ENCODE measurements at places on chromosomes 4 and X.
A peak's percentile ranks its signal among the peaks of the same experiment; 100 is the strongest.

DNA sequence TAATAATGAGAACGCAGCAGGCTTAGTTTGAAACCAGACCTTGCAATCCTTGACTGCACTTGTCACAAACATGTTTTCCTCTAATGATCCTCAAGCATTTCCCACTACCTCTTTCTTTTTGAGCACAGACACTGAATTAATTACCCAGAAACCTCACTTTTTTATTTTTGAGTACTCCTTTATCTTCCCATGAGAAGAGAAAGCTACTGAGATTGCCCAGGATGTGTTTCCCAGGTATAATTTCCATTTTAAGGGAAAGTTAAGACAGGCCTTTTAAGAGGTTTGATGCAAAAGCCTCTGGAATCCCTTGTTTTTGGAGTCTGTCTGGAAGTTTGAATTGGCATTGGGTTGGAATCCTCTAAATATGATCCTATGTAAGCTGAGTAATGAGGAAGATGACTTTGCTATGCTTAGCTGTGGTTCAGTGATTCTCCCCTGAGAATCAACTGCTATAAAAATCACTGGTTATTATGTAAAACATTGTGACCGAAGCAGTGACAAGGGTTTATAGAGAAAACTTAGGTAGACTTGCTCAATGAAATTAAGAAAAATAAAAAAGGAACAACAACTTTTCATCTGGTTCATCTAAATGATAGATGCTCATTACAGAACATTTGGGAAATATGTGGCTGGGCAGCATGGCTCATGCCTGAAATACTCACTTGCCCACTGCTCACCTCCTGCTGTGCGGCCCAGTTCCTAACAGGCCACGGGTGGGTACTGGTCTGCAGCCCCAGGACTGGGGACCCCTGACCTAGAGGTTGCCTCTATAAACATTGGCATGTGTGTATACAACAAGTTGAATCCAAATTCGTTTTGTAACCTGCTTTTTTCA is 10.8 kb upstream of the RHOH start:
- DNase-seq, result peak; percentile 90

DNA sequence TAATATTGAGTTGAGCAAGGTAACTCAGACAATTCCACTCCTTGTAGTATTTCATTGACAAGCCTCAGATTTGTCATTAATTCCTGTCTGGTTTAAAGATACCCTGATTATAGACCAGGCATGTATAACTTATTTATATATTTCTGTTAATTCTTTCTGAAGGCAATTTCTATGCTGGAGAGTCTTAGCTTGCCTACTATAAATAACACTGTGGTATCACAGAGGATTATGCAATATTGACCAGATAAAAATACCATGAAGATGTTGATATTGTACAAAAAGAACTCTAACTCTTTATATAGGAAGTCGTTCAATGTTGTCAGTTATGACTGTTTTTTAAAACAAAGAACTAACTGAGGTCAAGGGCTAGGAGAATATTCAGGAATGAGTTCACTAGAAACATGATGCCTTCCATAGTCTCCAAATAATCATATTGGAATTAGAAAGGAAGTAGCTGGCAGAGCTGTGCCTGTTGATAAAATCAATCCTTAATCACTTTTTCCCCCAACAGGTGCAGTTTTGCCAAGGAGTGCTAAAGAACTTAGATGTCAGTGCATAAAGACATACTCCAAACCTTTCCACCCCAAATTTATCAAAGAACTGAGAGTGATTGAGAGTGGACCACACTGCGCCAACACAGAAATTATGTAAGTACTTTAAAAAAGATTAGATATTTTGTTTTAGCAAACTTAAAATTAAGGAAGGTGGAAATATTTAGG is 821 bp downstream of the CXCL8 start:
- no peak for DNase-seq

GRCh38 chr4:110869862-110870572 is 247.1 kb upstream of the PITX2 start:
- no peak for DNase-seq

DNA sequence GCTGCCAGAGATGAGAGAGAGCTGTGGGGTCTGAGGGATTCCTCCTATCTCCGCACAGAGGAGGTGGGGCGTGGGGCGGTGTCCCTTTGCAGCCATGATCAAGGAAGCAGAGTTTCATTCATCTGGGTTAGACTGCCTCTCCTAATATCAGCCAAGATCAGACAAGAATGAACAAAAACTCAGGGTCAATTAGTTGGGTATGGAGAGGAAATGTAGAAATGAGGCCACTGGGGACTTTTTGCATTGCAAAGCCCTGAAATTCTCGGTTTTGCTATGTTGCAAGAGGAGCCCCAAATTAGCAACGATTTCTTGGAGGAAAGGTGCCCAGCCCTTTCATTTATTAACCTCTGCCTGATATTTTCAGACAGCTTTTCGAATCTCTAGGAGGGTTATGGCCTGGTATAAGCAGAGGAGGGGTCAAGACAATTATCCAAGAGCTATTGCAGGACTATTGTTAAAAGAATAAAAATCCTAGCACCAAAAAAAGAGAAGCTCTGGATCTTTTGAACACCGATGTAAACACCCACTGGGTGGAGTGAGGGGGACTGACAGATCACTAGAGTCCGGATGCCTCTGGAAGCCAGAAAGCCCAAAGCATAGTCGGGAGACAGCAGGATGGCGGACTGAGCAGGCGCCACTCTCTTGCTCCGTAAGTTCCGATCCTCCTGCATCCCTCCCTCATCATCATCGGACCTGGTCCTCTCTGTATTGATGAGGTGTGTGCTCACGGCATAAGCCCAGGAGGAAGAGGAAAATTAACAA is 34.4 kb upstream of the ACSL1 start:
- no peak for DNase-seq

GRCh38 chrX:110318664-110318968 is 731 bp upstream of the AMMECR1 start:
- DNase-seq, result no peak

- no peak for DNase-seq
These were observed 1.4 kb downstream of the PALLD start for GRCh38 chr4:168498251-168498650.

GRCh38 chrX:91434351-91435168 is at the start of gene PABPC5:
Gene PABPC5 (plus strand): TSS chrX:91434839. CDS start chrX:91435578, 739 bp downstream.
- DNase-seq, result no peak

GRCh38 chrX:13821738-13822137 is 4.8 kb upstream of the GPM6B start:
- no peak for DNase-seq

DNA sequence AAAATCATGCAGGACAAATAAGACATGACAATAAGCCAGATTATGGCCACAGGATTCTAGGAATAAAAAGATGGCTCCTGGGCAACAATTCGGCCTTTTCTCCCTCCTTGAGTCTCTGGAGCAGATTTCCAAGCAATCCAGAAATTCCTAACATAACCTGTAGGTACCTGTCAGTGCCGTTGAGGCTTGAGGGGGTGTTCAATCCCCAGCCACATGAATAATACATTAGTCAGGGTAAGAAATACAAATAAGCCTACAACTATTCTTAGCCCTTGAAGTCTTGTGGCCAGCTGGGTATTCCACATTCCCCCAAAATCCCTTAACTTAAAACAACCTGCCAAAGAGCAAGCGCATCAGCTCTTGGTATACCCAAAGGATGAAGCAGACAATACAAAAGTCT is 9.7 kb downstream of the CXorf38 start:
- DNase-seq, result no peak

GRCh38 chrX:23394421-23394820 is 59.8 kb downstream of the PTCHD1 start:
- no peak for DNase-seq

DNA sequence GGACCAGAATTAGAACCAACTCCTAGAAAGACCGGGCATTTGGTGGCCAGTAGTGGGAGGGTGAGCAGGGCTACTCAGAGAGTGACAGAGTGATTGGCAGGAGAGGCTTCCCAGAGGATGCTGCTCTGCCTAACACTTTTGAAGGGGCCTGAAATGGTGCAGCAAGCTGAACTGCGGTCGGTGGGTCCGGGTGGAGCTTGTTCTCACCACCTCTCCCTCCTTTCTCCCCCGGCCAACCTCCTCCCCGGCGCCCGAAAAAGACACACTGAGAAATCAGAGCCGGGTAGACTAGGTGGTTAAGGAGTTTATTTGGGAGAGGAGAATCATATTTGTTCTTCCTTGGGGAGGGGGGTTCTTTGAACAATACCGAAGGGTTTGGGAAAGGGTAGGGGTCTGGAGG is 1.4 kb upstream of the PRICKLE3 start:
- DNase-seq, result no peak

DNA sequence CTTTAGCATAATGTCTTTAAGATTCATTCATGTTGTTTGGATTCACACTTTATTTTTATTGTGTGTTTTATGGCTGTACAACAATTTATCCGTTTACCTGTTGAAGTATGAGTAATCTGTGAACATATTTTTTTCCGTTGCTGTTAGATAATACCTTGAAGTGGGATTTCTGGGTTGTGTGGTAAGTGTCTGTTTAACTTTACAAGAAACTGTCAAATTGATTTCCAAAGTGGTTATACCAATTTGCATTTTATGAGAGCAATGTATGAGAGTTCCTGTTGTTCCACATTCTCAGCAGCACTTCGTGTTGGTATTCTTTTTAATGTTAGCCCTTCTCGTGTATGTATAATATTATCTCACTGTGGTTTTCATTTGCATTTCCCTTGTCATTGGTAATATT is 53.6 kb downstream of the USP53 start:
- DNase-seq, result no peak

- no peak for DNase-seq
These were observed 53.6 kb downstream of the ETNPPL start for GRCh38 chr4:108709234-108709633.

- DNase-seq, result no peak
These were observed 325.5 kb upstream of the F9 start for GRCh38 chrX:139204898-139205667.

- DNase-seq, result no peak
These were observed 40.0 kb downstream of the HADH start for GRCh38 chr4:108029731-108030130.

GRCh38 chr4:3234171-3235029 is 14.6 kb upstream of the MSANTD1 start:
- DNase-seq, result no peak

DNA sequence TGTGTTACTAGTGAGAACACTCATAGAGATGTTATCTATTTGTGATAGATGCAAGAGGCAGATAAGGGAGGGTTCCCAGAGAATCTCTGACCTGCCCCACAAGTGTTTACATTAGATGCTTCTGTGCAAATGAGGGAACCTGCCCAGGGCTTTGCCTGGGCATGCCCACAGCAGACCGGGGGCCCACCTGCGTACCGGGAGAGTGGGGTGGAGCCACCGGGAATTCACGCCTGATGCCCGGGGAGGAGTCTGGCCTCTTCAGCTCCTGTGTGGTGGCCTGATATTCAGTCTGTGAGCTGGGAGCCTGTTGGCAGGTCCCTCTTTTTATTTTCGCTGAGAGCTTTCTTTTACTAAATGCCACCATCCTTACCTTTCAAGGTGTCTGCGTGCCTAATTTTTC is 155.7 kb downstream of the SNCA start:
- DNase-seq, result no peak

DNA sequence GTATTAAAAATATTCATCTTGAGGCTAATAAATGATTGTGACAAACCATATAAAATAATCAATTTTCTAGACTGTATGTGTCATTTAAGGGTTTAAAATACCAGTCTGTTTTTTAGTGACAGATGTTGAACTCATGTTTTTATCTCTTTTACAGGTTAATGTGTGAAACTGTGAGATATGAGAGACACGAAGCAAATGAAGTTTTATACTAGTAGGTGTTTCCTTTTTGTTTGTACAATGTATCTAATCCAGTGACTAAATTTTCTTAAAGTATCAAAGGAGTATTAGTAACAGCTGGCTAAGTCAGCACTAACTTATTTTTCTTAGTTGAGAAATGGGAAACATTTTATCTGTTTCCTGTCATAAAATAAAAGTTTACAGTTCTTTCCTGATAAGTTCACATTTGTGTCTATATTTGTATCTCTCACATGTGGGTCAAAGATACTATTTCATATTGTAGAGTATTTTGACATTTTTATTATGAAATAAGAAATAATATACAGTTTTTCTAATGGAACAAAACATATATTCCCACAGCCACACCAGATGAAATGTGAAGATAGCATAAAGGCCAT is 90.3 kb downstream of the RAPGEF2 start:
- no peak for DNase-seq

- peak; percentile 67 for DNase-seq
These were observed 16.9 kb upstream of the ANOS1 start for GRCh38 chrX:8748855-8749254.

GRCh38 chrX:117895418-117895817 is 221.2 kb downstream of the KLHL13 start:
- no peak for DNase-seq

DNA sequence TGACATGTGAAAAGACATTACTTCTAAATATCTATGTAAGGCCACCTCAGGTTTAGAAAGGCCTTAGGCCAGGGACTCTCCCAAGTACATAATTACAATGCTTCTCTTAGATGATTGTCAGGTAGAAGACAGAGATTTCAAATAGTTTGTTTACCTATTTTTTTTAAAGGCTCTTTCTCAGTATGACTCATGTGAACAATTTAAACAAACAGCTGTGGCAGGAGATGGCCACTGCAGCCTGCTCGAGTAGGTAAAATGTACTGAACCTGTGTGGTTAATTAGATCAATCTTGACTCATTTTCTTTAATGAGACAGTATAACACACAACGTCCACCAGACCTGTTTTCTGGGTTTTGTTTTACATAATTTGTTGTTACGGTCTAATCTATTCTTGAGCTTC is 50.2 kb downstream of the LEF1 start:
- DNase-seq, result no peak

GRCh38 chr4:110753466-110753865 is 130.6 kb upstream of the PITX2 start:
- DNase-seq, result no peak

GRCh38 chr4:139189972-139190371 is 13.0 kb upstream of the ELF2 start:
- DNase-seq, result no peak

DNA sequence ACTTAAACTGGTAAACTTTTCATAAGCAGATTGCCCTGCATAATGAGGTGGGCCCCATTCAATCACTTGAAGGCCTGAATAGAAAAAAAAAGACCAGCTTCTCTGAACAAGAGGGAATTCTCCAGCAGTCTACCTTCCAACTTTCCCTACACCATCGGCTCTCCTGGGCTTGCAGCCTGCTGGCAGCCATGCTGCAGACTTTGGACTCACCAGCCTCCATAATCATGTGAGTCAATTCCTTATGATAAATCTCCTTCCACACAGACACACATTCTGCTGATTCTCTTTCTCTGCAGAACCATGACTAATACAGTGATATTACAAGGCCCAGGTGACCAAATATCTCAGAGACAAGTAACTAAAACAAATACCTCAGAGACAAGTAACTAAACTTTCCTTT is 113.8 kb upstream of the WDR17 start:
- no peak for DNase-seq

DNA sequence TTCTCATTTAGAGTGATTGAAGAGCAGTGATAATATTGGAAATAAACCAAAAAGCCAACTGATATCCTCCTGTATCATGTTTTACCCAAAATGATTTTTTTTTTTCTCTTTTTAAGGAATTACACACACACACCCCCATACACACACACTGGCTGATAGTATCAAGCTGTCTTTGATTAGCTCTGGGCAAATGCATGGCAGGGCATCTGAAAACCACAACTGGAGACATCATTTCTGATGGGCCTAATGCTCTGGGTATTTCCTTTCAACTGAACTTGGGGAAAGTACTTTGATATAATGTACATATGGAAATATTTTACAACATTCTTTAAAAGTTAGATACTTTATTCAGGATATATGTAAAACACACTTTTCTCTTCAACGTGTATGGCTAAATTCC is 14.2 kb upstream of the OSTC start:
- no peak for DNase-seq

- DNase-seq, result no peak
These were observed 34.1 kb downstream of the ANXA3 start for GRCh38 chr4:78585633-78586032.

- DNase-seq, result no peak
These were observed 27.8 kb upstream of the BMP2K start for GRCh38 chr4:78748381-78748780.

Data from Karpas-422 (cell line).